Right ventricle myocardium inferior (tissue), 1 donor: ENCODE measurements at places on chromosomes 13 and 19. TPM values are rescaled to one million over a fixed set of nuclear protein-coding genes. Genes with fewer than 3 reads are reported as not detected.

DNA sequence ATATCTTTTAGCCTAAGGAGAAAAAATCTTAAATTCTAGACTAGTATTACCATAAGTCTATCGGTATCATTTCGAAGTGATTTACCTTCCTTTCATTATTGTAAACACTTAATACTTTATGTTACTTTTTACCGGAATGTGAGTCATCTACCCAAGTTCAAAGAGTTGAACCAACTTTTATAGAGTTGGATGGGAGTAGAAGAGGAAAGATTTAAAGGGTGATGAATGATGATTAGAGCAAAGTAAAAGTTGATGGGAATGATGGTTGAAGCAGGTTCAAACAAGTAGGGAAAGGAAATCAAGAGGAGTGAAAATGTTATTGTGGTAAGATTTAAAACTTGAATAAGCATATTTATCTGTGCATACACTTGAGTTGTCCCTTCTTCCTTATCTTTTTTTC lies 11.3 kb upstream of the LPAR6 start:
- DNase-seq: no peak

GRCh38 chr19:567296-567900 lies 5.0 kb upstream of the BSG start:
- DNase-seq: peak; percentile 68

- no peak for DNase-seq
These were observed 96.6 kb upstream of the LSM14A start for GRCh38 chr19:34075661-34076091.

Gene ZFR2
- total RNA-seq: not detected

Gene TMEM86B
- total RNA-seq: 1.6 TPM
